Colonic mucosa (tissue), 4 donors: ENCODE measurements at places on chromosomes 3 and 15. TPM values are rescaled to one million over a fixed set of nuclear protein-coding genes. Genes with fewer than 3 reads are reported as not detected.

- no peak overlapping the region for H3K27ac ChIP-seq
- DNase-seq: no peak
- H3K27me3 ChIP-seq: no peaks in the 10 kb centered on the region
- no peaks in the 10 kb centered on the region for H3K36me3 ChIP-seq
These were observed 155.6 kb upstream of the STT3B start for GRCh38 chr3:31377045-31377642.

The EPHB1 gene
- 0.74 TPM for total RNA-seq

GRCh38 chr15:25787855-25788520, 75.1 kb downstream of the ATP10A start:
- no peaks in the 10 kb centered on the region for H3K27me3 ChIP-seq
- no peak overlapping the region for H3K4me3 ChIP-seq
- H3K27ac ChIP-seq: no peak overlapping the region
- H3K36me3 ChIP-seq: no peaks in the 10 kb centered on the region
- DNase-seq: peak; percentile 31
- H3K4me1 ChIP-seq: no peaks in the 10 kb centered on the region

- H3K4me1 ChIP-seq: no peaks in the 10 kb centered on the region
- no peak overlapping the region for H3K27ac ChIP-seq
- no peaks in the 10 kb centered on the region for H3K27me3 ChIP-seq
- DNase-seq: no peak
- H3K36me3 ChIP-seq: no peaks in the 10 kb centered on the region
These were observed 8.8 kb downstream of the BCL2A1 start for GRCh38 chr15:79962178-79962577.

DNA sequence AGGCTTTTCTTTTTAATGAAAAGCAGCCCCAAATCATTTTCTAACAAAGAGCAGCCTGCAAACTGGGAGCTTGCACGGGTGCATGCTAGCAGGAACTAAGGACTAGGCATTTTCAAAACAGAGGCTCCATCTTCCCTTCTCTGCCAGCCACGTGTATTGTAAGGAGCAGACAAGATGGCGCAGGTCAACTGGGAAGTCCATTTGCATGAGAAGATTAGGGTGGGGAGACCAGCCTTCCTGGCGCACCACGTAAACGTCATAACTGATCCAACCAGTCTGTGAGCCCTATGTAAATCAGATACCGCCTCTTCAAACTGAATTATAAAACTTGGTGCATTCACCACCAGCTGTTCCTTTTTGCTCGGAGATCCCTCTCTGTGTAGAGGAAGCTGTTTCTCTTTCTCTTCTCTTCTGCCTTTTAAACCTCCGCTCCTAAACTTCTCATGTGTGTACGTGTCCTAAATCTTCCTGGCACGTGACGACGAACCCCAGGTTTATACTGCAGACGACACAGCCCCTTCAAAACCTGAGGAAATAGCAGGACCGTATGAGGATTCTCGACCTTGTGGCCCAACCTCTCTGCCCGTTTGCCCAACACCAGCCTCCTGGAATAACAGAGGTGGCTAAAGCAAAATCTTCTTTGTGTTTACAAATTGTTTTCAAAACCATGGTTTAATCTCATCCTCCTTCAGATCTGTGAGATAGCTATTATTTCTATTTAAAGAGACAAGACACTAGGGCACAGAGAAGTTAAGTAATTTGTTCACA, 26.4 kb upstream of the SLC30A4 start:
- H3K36me3 ChIP-seq: no peaks in the 10 kb centered on the region
- H3K4me1 ChIP-seq: no peaks in the 10 kb centered on the region
- no peak overlapping the region for H3K4me3 ChIP-seq
- H3K27ac ChIP-seq: no peak overlapping the region

DNA sequence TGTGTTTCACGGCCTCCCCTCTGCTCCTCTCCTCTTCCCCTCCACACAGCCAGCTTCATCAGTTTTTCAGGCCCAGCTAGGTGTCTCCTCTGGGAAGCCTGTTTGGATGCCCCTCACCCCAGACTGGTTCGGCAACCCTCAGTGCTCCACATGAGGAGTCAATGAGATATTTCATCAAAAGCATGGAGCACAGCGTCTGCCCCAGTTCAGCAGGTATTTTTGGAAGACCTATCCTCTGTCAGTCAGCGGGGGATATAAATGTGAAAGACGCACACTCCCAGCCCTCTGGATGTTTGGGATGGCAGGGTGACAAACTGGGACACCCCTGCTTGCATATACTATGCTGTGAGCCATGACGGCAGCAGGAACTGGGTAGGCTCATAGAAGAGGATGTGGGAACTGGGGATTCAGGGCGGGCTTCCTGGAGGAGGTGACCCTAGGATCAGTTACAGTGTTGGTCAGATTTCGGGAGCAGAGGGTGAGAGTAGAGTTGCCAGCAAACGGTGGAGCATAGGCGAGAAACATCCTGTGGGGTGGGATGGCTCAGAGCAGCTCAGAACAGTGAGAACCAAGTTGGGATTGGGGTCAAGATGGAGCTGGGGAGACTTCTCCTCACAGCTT, 42.9 kb downstream of the PXYLP1 start:
- H3K27me3 ChIP-seq: no peaks in the 10 kb centered on the region
- H3K36me3 ChIP-seq: no peaks in the 10 kb centered on the region
- no peak overlapping the region for H3K27ac ChIP-seq
- H3K4me3 ChIP-seq: no peak overlapping the region
- H3K4me1 ChIP-seq: no peaks in the 10 kb centered on the region

- H3K27me3 ChIP-seq: no peaks in the 10 kb centered on the region
- no peak overlapping the region for H3K27ac ChIP-seq
- H3K4me3 ChIP-seq: no peak overlapping the region
- DNase-seq: no peak
- no peaks in the 10 kb centered on the region for H3K36me3 ChIP-seq
These were observed 18.6 kb downstream of the CSTA start for GRCh38 chr3:122343654-122344053.

The PLSCR5 gene
- total RNA-seq: not detected

DNA sequence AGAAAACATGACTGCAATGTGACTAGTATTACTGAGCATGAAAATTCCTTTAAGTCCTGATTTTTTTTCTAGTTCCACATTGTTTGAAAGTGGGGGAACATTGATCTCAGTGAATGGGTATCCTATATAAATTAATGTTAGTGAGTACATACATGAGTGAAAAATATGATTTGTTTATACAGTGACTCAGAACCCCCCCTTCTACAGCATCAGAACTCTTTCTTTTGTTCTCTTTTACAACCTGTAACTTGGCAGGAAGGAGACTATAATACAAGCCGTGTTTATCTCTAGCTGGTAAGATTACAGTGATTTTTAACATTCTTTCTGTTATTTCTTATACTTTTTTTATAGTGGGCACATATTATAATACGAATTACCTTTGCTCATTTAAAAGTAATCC, 384.7 kb downstream of the PDCD6IP start:
- no peak for DNase-seq
- H3K27ac ChIP-seq: no peak overlapping the region
- no peaks in the 10 kb centered on the region for H3K27me3 ChIP-seq
- H3K4me3 ChIP-seq: no peak overlapping the region
- H3K4me1 ChIP-seq: no peaks in the 10 kb centered on the region

DNA sequence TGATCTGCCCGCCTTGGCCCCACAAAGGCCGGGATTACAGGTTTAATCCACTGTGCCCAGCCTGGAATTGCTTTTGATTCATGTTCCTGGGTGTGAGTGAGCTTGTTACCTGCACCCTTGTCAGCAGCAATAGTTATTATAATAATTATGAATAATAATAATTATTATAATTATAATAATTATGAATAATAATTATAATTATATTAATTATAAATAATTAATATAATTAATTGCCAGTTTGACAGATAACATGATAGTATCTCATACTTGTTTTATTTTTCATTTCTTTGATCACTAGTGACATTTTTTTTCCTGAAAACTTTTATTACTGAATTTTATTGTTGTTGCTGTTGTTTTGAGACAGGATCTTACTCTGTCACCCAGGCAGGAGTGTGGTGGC, 21.1 kb upstream of the TRAK1 start:
- no peaks in the 10 kb centered on the region for H3K27me3 ChIP-seq
- no peaks in the 10 kb centered on the region for H3K36me3 ChIP-seq
- no peak overlapping the region for H3K4me3 ChIP-seq

DNA sequence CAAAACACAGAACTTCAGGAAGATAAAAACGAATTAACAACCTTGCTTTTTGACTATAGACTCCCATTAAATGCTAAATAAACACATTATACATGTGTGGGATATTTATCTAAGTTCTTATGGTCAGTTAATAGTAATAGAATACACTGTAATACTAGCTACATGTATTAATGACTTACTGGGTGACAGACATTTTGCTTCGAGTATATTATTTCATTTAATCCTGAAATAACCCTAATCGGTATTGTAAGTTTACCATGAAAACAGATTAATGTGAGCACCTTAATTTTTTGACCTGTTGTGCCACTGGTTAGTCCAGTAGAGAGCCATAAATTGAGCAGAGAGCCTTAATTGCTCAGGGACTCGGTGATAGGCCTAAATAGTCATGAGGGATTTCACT, 151.1 kb downstream of the ROBO2 start:
- H3K4me3 ChIP-seq: no peak overlapping the region
- no peak overlapping the region for H3K27ac ChIP-seq
- no peak for DNase-seq
- H3K4me1 ChIP-seq: no peaks in the 10 kb centered on the region
- no peaks in the 10 kb centered on the region for H3K36me3 ChIP-seq
- no peaks in the 10 kb centered on the region for H3K27me3 ChIP-seq

DNA sequence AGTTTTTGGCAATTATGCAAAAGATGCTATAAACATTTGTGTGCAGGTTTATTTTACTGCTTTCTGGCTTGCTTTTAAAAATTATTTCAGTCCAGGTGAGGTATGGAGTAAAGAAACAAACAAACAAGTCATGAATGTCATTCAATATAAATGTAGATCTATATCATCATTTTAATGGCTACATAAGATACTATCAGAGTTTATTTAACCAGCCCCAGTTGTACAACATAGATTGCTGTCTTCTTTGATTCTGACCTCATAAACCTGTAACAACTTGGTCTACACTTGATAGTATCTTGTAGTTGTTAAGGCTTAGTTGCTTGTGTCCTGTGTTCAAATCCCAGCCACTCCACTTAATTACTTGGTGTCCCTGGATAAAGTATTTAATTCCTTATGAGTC, 46.0 kb upstream of the RNU6-1 start:
- H3K27me3 ChIP-seq: no peaks in the 10 kb centered on the region
- DNase-seq: no peak
- H3K27ac ChIP-seq: no peak overlapping the region
- no peaks in the 10 kb centered on the region for H3K36me3 ChIP-seq
- no peak overlapping the region for H3K4me3 ChIP-seq

GRCh38 chr3:46228260-46229242, 13.7 kb upstream of the CCR3 start:
- H3K27me3 ChIP-seq: no peaks in the 10 kb centered on the region
- H3K4me3 ChIP-seq: no peak overlapping the region
- no peaks in the 10 kb centered on the region for H3K4me1 ChIP-seq
- H3K36me3 ChIP-seq: no peaks in the 10 kb centered on the region
- peak; percentile 32 for DNase-seq
- no peak overlapping the region for H3K27ac ChIP-seq

- H3K27ac ChIP-seq: no peak overlapping the region
- no peaks in the 10 kb centered on the region for H3K4me1 ChIP-seq
- DNase-seq: no peak
These were observed 195.1 kb upstream of the LINGO1 start for GRCh38 chr15:77827860-77828259.

The FOXB1 gene
- total RNA-seq: not detected

- H3K4me3 ChIP-seq: no peak overlapping the region
- no peaks in the 10 kb centered on the region for H3K36me3 ChIP-seq
- H3K4me1 ChIP-seq: peaks cover 3% of the 10 kb centered on the region
- DNase-seq: no peak
These were observed 18.6 kb downstream of the ARIH1 start for GRCh38 chr15:72492733-72493132.

The LRRC31 gene
- total RNA-seq: 42.0 TPM
